Activated T-helper 2 cell treated with anti-CD3 and anti-CD28 coated beads, Interferon-gamma antibody, Interleukin-2, Interleukin-4, amounts not matched to agents 10 μg/mL and 5 μg/mL and 100 μg/mL, durations not matched to agents 14 hours and 24 hours and 36 hours (primary cell): ENCODE measurements at places on chromosomes 16 and 17.
A peak's percentile ranks its signal among the peaks of the same experiment; 100 is the strongest.

DNA sequence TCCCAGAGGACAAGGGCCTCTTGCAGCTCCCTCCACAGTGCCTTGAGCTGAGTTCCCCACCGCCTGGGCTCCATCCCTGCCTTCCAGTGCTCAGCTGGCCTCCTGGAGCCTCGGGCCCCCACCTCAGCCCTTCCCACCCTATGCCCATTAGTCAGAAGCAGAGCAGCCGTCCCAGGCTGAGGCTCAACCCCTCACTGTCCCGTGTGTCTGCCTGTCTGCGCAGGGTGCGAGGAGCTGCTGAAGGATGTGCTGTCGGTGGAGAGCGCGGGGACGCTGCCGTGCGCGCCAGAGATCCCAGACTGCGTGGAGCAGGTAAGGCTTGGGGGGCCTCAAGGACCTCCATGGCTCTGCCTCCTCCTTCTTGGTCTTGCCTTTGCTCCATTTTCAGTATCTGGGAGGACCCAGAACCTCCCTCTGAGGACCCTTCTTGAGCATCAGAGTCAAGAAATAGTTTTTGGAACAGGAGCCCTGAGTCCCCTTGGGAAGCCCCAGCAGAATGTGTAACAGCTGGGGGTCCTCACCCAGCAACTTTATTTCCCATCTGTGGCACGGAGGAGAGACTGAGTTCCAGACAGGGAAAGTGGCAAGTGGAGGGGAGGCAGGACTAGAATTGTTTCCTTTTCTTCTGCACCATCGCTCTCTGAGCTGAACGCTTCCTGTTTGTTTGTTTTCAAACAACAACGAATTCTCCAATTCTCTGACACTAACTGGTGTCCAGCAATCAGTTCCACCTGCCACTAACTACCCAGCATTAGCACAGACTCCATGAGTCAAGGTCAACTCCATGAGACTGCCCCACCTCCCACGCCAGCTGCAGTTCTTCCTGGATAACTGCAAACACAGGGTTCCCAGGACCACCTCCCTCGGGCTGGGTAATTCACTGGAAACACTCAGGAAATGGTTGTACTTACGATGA lies 42.6 kb downstream of the RAB11FIP4 start:
- no peak for DNase-seq

GRCh38 chr17:6677158-6677831 lies 25.7 kb downstream of the C17orf100 start:
- DNase-seq = no peak

DNA sequence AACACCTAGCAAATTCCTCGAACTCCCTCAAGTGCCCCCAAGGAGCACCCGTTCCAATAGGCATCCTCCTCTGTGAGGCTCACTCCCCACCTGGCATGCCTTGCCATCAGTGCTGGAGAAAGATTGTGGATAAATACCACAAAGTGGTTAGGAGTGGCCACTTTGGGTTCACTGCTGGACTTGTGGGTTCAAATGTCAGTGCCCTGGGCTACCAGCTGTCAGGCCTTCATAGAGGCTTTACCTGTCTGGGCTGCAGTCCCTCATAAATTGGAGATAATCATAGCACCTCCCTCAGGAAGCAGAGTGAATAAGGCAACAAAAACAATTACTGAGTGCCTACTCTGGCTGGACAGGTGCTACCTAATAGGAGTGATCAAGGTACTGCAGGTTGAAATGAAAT lies 1.5 kb upstream of the SYT17 start:
- DNase-seq = no peak

DNA sequence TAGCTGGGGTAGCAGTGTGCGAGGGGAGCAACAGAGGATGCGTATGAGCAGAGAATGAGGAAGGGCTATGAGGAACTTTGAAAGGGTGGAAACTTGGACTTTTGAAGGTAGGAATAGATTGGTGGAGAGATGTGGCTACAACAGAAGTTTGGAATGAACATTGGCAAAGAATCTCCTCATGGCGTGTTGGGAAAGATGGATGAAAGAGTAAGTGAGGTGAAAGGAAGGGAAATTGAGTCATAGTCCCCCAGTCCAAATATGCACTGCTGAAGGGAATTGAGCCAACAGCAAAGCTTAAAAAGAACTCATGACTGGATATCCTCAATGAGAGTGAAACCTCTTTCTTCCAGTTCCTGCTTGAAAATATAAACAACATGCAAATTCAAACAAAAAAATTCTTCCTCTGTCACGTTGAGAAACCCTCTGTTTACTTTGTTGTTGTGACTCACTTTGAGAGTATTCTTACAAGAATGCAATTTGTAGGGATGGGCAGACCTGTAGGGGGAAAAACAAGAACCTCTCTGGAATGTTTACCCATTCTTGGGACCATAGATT lies 313.2 kb upstream of the KCNJ16 start:
- no peak for DNase-seq

DNA sequence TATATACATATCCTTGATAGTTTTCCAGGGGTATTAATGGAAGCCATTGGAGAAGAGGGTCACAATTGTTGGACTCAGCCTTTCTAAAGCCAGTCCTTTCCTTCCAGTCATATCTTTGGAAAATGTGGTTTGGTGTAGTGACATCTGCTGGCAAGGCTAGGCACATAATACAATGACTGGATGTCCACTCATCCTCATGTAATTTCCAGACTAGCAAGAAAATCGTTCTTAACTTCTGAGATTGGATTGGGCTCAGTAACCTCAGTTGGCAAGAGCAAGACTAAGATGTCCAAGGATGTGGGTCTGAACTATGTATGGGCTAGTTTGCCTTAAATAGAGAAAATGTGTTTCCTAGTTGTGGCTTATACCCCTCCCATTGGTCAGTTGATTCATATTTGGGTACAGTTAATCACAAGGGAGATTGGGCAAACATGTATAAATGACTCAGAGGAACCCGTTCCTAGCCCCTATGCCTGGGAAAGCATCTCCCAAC lies 8.7 kb upstream of the KAT7 start:
- DNase-seq = no peak

DNA sequence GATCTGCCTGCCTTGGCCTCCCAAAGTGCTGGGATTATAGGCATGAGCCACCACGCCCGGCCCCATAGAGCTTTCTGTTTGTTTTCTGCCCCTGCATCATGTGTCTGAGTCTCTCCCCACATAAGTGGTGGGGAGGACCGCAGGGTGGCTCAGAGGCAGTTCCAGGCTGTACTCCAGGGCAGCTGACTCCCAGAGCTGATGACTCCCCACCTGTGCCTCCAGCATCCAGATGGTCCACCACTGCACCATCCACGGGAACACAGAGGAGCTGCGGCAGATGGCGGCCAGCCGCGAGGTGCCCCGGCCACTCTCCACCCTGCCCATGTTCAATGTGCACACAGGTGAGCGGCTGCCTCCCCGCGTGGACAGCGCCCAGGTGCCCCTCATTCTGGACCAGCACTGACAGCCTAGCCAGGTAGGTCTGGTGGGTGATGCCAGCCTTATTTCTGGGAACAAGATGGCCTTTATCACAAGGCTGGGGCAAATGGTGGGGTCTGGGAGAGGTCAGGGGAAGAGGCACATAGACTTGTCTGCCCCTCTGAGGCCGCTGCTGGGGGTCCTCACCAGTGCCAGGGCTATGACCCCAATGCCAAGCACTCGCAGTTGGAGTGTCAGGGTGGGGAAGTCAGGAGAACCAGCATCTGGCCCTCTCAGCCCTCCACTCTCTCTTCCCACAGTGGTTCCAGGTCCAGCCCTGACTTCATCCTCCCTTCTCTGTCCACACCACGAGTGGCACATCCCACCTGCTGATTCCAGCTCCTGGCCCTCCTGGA lies 9.4 kb downstream of the SGCA start:
- DNase-seq = no peak

- DNase-seq = no peak
Observed at GRCh38 chr17:43314611-43315011, 80.8 kb upstream of the RNU2-1 start.

DNA sequence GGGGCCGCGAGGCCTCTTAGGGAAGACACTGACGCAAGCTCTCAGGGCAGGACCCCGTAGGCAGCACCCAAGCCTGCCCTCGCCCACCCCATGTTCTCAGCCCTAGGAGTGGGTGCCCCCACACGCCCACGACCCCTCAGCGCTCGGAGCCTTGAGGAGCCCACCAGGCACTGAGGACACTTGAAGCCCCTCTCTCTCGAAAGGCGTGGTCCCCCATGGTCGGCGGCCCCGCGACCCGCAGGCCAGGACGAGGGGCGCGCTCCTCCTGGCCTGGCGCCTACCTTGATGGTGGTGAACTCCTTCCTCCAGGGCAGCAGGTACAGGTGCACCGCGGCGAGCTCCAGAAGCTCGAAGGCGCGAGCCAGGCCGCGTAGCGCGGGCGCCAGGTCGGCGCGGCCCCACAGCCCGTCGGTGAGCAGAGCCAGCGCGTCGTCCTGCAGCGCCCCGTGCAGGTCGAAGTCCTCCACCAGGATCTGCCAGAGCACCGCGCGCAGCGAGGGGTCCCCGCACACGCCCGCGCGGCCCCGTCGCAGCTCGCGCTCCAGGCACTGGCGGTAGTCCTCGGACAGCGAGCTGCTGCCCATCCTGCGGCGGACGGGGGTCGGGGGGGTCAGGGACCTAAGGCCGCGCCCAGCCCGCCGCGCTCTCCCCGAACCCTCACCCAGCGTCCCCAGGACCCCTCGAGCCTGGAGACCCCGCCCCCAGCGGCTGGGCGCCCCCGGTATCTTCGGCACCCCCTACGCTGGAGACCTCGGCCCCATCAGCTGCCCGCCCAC lies 668 bp downstream of the SPATA2L start:
- peak; percentile 60 for DNase-seq

- DNase-seq = no peak
Observed at GRCh38 chr16:30437511-30438046, 7.7 kb upstream of the DCTPP1 start.

GRCh38 chr16:27826081-27826892 lies 237.2 kb downstream of the GSG1L start:
- DNase-seq = no peak

DNA sequence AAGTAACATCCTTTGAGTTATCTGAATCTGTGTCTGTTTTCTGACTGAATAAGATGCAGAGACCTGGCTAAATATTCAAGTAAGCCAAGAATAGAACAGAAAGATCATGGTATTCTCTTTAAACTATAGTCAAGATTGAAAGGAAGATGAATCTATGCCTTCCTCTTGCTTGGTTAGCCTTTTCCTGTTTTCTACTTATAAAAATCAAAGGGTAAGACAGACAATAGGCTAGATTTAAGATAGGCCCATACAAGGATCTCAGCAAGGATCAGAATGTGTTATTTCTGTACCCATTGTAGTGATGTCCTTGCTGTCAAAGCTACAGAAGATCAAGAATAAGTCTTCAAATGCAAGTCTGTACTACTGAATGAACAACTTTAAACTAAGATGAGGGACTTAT lies 7.0 kb upstream of the CDR2 start:
- DNase-seq = no peak

DNA sequence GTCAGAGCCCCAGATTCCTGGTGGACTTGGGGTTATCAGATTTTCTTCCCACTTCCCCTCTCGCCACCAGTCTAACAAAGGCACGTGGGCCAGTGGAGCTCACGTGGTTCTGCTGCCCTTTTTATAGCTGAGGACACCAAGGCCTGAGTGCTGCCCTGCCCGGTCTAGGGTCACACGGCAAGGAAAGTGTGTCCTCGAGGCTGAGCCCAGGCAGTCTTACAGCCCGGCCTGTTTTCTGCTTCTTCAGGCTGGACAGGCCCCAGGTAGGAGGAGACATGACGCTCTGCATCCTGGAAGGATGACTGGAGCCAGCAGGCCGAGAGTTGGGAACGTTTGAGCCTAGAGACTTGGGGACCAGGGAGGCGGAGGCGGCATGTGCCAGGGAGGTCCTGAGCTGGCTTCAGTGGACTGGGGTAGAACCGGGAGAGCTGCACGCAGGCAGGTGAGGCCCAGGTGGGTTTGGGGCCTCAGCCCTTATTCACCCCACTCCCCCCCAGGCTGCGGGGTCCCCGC lies 3.5 kb downstream of the CTRB1 start:
- no peak for DNase-seq

DNA sequence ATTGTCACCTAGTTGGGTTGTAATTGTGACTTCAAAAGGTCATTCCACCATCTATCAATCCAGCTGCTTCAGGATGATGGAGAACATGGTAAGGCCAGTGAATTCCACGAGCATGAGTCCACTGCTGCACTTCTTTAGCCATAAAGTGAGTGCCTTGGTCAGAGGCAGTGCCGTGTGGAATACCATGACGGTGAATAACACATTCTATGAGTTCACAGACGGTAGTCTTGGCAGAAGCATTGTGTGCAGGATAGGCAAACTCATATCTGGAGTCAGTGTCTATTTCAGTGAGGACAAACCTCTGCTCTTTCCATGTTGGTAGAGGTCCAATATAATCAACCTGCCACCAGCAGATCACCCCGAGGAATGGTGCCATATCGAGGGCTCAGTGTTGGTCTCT lies 650.9 kb downstream of the KCNJ2 start:
- DNase-seq = no peak

DNA sequence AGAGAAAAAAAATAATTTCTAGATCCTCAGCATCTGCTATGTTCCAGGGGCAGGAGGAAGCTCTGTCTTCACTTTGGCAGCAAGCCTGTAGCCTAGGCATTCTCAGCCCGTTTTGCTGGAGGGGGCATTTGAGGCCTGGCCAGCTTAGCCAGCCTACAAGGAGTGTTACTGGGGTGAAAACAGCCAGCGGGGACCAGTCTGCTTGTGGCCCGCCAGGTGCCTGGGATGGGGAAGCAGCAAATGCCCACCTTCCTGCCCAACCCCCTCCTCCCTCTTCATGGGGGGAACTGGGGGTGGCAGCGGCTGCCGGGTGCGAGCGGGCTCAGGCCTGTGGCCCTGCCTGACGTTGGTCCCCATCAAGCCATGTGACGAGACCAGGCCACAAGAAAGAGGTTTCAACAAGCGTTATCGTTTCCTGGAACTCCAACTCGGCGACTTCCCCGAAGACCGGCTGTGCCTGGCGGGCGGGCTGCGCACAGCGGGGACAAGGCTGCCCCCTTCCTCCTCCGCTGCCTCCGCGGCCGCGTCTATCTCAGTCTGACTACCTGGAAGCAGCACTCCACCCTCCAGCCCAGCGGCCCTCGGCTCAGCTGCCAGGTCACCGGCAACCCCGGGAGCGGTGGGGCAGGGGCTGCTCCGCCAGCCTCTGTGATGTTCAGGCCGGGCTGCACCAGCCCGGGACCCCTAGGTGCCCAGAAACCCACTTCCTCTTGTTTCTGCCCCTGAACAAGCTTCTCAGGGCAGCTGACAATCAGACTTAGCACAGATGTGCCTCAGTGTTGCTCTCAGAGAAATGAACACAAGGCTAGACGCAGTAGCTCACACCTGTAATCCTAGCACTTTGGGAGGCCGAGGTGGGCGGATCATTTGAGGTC lies 22.9 kb downstream of the SOCS1 start:
- peak; percentile 91 for DNase-seq

DNA sequence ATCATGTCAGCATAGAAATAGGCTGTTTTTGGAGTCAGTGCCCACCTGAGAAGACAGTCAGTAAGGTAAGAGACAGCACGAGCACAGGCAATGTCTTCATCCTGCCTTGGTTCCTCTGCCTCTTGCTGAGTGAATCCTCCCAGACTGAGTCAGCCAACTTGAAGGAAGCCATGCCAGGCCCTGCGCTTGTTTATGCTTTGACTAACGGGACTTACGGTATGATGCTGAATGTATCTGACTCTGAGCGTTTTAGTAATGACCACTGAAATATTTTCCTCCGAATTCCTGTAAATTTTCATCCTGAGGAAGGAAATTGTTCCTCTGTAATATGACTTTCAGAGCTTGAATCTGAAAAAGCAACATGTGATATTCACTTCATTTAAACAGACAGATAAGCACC lies 18.0 kb downstream of the C17orf67 start:
- DNase-seq = no peak
